ENCODE measurements at places on chromosomes 13 and 19. TPM values are rescaled to one million over a fixed set of nuclear protein-coding genes. Genes with fewer than 3 reads are reported as not detected.

Gene ZNF610
- 11.7 TPM for polyA plus RNA-seq

Gene KIR3DL2
- polyA plus RNA-seq = not detected

Gene GPI
- 192 TPM for polyA plus RNA-seq

Gene TNNI3
- not detected for polyA plus RNA-seq

Gene MISP
- polyA plus RNA-seq = not detected

Gene KRTDAP
- polyA plus RNA-seq = 0.58 TPM

Gene GPR12
- 4.3 TPM for polyA plus RNA-seq

Gene SSBP4
- polyA plus RNA-seq = 2.9 TPM

Gene CYSLTR2
- not detected for polyA plus RNA-seq

Gene PSG7
- not detected for polyA plus RNA-seq

Gene KIR2DL1
- not detected for polyA plus RNA-seq

Gene ABCA7
- polyA plus RNA-seq = 2.1 TPM

Gene CYP2B6
- polyA plus RNA-seq = not detected

Gene WTIP
- polyA plus RNA-seq = not detected

Gene KASH5
- polyA plus RNA-seq = not detected

Gene KIR2DL4
- not detected for polyA plus RNA-seq
